ENCODE measurements at places on chromosomes 3 and 15.

- peak; percentile 28 for DNase-seq
Measured at GRCh38 chr15:64067564-64068030, 21.3 kb upstream of the DAPK2 start.

DNA sequence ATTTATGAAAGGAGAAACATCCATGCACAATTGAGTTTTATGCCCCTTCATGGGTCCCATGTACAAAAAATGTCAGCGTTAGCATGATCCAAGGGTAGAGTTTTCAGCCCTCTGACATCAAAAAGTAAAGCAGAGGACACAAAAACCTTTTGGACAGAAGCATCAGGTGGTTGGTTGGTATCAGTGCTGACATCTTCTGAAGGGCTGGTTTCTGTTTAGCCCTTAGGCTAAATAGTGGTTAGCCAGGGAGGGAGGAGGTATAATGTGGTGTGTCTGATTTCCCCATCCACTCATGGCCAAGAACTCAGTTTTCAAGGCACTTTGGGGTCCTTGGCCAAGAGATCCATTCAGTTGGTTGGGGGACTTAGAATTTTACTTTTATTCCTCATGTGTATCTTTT, 16.5 kb downstream of the CCDC66 start:
- DNase-seq, result no peak

DNA sequence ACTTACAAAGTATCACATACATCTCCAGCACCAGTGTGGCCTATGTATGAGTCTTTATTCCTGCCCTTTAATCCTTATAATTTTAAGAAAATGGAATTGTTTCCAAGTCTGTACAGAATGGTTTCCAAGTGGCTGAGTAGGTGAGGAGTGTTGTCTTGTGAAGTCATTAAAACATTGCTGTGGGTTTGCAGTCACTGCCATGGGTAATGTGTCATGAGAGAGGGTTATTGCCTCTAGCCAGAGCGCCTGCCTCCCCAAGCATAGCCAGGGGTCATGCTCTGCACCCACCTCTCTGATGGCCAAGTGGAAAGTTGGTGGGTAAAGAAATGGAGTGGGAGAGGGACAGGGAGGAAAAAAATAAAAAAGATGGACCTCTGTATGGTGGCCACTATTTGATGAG, 25.3 kb downstream of the TRAK1 start:
- no peak for DNase-seq

DNA sequence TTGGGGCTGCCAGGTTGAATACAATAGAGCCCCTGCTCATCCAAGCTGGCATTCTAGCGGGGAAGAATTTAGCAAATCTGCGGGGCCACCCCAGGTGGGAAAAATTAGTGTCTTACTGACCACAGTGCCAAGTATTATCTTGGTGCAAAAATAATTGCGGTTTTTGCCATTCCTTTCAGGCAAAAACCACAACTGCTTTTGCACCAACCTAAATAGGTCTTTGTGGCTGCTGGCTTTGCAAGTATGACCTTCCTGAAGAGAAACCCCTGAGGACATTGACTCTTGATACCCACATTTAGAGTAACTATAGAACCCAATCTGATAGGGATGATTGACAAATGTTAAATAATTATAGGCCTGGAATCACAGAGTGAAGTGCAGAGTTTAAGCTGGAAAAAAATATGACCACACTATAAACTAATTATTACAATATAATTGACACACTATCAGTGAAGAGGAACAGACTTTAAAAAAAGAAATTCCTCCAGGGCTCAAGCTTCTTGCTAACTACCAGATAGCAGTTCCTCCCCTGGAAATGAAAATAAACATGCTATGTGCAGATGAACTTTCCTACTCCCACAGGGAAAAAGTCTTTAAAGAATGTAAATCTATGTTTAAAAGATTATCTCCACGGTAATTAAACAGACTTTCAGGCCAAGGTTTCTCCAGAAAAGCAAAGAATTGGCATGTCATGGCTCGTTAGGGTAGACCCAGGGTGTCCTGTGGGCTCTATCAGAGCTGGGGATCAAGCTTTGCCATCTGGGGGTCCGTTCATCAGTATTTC, 34.4 kb downstream of the CA12 start:
- no peak for DNase-seq

DNA sequence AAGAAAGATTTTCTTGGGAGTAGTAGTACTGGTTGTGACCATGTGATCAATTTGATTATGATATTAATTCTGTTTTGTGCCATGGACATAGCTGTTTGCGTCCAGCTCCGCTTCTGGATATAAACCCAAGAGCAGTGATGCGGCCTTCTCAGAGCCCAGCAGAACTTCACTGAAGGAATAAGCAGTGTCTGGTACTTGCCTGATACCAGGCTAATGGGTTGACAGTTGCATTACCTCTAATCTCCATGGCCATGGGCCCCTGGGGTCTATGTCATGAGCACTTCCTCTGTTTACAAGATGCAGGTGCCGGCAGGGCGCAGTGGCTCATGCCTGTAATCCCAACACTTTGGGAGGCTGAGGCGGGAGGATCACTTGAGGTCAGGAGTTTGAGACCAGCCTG, 36.3 kb upstream of the RAB6B start:
- no peak for DNase-seq

DNA sequence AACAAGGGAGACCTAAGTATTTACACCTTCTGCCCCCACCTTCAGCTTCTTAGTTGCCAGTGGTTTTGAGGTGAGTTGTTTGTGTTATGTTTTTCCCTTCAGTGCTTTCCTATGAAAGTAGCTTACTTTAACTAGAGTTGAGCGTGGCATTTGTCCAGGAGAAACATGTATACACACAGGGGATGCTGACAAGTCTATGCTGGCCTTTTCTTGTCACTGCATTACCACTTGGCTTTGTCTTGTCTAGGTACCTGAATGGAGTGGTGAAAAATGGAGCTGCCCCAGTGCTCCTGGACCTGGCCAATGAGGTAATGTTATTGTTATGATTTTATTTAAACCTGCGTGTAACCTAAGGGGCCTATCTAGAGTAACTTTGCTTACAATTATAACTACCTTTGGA, 74.4 kb downstream of the CDIN1 start:
- DNase-seq, result no peak

DNA sequence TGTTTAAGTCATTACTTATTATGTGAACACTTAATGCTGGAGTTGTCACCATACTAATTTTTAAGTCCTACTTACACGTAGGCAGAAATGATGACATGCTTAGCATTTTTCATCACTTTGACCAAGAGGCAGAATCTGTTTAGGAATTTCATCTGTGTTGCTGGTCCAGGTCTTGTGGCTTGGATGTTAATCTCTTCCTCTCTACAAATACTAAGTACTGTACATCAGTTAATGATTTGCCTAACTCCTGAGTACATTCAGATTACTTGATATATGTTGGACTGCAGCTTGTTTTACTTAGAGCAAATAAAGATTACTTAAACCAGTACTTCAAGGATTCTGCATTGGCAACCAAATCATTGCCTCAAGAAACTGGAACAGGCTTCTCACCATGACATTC, 8.6 kb downstream of the SNRK start:
- DNase-seq, result no peak

DNA sequence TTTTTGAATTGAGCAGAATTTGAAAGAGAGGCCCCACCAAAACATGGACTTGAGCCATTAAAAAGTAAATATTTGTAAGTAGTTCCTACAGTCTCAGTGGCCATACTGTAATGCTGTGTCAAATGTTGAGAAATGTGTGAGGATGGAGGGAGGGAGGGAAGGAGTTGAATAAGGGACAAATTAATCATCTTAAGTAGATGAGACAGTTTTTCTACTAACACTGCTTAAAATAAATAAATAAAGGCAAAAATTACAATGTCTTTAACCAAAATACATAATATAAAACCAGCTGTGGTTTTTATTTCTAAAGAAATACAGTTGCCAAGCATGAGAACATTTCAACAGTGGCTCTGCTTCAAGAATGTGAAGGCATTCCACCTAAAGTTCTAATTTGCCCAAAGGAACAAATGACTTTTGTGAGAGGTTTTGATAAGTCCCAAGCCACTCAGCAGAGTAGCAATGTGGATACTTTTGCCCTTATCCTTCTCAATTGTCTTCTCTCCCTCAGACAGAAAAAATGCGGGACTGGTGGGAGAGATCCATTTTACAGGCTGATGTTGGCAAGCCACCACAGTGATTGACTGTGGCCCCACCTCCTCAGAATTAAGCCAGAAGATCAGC, 427.0 kb upstream of the RARB start:
- no peak for DNase-seq

DNA sequence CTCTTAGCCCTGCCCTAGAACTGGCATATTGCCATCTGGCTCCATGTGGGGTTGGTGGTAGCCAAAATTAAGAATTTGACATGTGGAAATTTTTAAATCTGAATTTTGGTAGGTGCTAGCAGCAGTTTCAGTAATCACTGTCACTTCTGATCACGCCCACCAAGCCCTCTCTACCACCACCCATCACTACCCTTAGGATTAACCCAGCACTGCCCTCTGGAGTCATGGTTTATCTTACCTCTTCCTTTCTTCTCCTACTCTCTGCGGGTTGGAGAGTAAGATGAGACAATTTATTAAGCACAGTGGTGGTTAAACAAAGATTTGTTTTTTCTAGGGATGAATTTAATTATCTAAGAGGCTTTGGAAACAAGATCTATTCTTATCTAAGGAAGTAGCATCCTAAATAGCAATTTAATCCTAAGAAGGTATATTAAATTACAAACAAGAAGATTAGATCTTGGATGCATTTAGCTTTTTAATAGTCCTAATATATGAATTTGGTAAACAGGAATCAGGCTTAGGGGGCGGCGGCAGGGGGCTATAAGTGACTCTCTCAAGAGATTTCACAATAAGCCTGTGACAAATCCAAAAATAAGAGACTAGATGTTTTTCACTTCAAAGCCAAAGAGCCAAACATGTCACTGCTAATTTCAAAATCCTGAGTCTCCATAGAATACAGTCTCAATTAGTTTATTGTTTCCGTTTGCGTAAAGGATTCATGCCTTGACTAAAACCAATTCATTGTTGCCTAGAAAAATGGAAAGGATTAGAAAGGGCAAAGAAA, 498.4 kb upstream of the UBE2E2 start:
- no peak for DNase-seq

GRCh38 chr15:38720893-38721567, 156.4 kb upstream of the RASGRP1 start:
- DNase-seq, result no peak

- no peak for DNase-seq
Measured at GRCh38 chr15:31897746-31898145, 132.6 kb upstream of the CHRNA7 start.

DNA sequence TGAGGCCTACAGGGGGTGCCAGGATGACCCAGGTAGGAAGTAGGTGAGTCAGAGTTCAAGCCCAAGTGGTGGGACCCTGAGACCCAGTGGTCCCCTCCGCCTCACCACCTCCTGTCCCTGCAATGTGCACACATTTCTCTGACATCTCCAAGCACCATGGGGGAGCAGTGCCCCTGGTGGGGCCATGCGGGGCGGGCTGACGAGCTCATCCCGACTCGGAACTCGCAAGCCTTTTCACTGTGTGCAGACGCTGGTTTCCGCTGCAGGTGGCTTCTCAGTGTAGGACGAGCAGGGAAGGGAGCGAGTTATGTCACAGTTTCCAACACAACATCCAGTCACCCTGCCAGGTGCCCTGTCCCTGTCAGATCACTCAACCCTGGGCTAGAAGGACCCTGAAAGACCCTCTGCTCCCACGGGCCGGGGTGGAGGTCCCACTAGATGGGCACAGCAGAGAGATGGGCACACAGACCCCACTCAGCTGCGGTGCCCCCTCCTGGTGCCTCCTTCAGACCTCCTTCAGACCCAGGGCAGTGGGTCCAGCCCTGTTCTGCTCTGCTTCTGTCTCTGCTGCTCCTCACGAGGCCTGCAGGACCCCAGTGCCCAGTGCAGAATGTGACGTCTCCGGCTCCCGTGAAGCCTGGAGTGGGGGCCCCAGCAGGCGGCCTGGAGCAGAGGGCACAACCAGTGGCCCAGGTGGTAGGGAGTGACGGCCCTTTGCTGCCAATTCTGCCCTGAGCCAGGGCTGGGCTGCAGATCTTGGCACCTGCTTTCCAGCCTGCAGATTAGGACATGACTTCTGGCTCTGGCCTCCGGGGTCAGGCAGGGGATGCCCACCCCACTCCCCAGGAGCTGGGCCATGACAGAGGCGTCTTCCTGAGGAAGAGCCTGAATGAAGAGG, 102.0 kb upstream of the RPL32 start:
- DNase-seq, result no peak

DNA sequence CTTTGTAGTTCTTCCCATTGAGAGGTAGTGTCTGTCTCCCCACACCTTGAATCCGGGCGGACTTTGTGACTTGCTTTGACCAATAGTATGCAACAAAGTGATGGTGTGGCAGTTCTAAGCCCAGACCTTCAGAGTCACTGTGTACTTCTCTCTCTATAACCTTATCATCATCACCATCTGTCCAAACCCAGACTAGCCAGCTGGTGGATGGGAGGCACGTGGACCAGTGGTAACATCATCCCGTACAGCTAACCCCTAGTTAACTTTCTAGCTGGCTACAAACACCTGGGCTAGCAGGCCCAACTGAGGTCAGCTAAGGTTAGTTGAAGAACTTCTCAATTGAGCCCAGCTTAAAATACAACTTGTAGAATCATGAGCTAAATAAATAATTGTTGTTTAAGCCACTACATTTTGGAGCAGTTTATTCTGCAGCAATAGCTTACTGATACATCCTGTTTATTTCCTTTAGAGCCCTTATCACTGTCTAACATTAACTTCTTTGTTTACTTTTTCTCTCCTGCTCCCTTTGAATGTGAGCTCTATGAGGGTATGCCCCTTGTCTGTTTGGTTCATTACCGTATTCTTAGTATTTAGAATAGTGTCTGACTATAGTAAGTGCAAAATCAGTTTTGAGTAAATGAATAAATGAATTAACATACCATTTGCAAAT, 11.5 kb upstream of the CCR9 start:
- DNase-seq, result no peak

DNA sequence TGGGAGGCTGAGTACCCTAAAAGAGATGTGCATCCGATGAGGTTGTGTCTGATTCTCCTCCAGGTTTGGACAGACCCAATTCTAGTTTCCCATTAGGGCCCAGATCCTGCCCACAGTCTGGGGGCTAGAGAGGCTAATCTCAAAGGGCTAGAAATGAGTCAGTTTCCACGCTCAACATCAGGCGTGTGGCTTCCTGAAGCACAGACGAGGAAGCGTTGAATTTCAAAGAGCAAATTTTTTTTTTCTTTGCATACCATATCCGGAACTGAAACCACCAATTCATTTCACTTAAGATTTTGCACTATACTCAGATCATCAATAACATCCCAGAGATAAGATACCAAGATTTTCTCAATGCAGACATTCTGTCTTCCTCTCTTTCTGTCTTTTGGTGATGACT, 173.8 kb upstream of the BCL6 start:
- peak; percentile 47 for DNase-seq

DNA sequence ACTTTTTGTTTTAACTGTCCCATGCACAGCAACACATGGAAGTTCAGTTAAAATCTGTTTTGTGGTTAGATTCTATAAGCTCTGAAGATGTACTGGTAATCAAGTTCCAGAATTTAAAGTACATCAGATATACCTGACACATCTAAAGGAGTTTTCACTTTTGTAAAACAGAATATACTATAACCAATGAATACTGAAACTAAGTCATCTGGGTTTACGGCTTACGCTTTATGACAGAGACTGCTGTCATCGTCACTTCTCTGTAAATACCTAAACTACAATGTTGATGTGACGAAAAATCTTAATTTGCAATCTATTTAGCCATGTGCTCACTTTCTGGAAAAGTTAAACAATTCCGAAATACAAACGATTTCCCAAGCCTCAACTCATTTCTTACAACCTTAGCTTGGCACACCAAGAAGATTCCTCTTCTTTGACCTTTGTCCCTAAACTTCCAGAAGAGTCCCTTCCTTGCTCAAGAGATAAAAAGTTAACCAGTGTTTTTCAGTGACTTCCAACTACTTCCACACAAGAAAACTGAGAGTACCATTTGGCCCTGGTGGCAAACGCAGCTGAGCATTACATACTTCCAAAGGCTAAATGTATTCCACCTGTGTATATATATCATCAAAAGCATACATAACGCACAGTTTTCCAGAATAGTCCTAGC, 56.8 kb upstream of the NEK10 start:
- DNase-seq, result no peak
